ENCODE measurements at places on chromosomes 16 and 17. TPM values are rescaled to one million over a fixed set of nuclear protein-coding genes. Genes with fewer than 3 reads are reported as not detected.

- DNase-seq = no peak
- peaks cover 4% of the 10 kb centered on the region for H3K36me3 ChIP-seq
- H3K27me3 ChIP-seq = no peaks in the 10 kb centered on the region
- no peak overlapping the region for H3K4me3 ChIP-seq
- no peaks in the 10 kb centered on the region for H3K4me1 ChIP-seq
- no peak overlapping the region for H3K27ac ChIP-seq
Observed at GRCh38 chr17:63546308-63547082, 3.8 kb upstream of the DCAF7 start.

- DNase-seq = no peak
- H3K36me3 ChIP-seq = no peaks in the 10 kb centered on the region
- peaks cover 2% of the 10 kb centered on the region for H3K4me1 ChIP-seq
- no peak overlapping the region for H3K27ac ChIP-seq
- H3K4me3 ChIP-seq = no peak overlapping the region
Observed at GRCh38 chr16:1950047-1950446, 4.4 kb downstream of the RPL3L start.

DNA sequence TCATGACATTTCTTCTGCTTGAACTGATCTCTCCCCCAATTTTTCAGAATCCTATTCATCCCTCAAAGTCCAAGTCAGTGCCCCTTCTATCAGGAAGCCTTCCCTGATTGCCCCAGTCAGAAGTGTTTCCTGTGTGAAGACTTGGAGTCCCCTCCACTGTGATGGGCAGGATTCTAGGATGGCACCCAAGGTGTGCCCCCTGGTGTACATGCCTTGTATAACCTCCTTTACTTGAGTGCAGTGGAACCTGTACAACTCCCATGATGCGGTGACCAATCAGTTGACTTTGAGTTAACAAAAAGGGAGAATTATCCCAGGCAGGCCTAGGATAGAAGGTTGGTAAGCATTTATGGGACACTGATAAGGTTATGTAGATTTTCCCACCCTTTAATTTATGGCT lies 23.4 kb downstream of the MYH13 start:
- H3K4me3 ChIP-seq = no peak overlapping the region
- peak; percentile 7 for DNase-seq
- no peaks in the 10 kb centered on the region for H3K4me1 ChIP-seq
- no peak overlapping the region for H3K27ac ChIP-seq
- no peaks in the 10 kb centered on the region for H3K36me3 ChIP-seq

DNA sequence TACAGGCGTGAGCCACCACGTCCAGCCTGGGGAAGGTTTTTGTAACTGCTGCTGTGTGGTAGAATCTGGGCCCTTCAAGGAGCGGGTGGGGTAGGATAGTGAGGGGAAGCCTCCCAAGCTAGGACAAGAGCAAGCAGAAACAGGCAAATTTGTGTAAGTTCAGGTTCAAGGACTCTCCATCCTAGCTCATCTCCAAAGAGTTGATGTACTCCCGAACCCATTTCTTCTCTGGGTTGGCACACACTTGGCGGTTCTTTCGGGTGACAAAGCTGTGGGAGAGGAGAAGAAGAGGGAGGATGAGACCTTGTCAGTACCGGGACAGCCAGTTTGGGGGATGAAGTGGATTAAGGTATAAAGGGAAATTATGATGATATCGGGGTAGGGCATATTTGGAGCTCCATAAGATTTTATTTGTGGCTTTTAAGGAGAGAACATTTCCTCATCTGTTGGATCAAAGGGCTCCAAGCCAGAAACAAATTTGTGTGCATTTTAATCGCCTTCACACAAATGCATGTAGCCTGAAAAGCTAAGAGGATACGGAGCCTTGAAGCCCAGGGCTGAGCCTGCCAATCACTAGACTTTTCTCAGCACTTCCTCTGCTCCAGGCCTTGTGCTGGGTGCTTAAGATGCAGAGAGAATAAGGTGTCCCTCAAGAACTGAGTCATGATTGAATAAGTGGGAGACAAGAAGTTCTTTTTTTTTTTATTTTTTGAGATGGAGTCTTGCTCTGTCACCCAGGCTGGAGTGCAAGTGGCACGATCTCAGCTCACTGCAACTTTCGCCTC lies 3.7 kb upstream of the HEATR9 start:
- H3K27ac ChIP-seq = no peak overlapping the region
- H3K27me3 ChIP-seq = no peaks in the 10 kb centered on the region
- no peaks in the 10 kb centered on the region for H3K36me3 ChIP-seq
- H3K4me1 ChIP-seq = peaks cover 18% of the 10 kb centered on the region
- H3K4me3 ChIP-seq = no peak overlapping the region

DNA sequence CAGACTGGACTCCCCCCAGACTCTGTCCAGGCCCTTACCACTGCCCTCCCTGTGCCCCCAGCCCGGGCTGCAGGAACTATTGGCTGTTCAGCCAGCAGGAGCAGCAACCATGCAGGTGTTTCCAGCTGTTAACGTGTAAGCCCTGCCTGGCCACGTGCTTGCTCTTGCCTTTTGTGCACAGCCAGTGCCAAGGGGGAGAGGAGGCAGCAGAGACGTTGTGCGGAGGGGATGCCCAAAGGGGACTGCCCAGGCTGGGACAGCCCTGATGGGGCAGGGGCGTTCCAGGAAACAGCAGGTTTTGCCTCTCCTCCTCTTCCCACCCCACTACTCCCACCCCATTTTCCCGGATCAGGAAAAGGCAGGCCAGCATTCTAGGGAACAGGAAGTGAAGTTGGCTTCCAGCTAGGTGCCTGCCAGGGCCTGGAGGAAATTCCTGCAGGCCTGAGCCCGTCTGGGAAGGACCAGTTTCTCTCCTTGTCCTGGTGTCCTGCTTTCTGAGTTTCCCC lies 16.7 kb upstream of the LASP1NB start:
- H3K36me3 ChIP-seq = peaks cover 7% of the 10 kb centered on the region
- DNase-seq = peak; percentile 34
- no peaks in the 10 kb centered on the region for H3K27me3 ChIP-seq
- H3K4me1 ChIP-seq = peaks cover 23% of the 10 kb centered on the region
- H3K4me3 ChIP-seq = no peak overlapping the region

- no peak overlapping the region for H3K27ac ChIP-seq
- peaks cover 21% of the 10 kb centered on the region for H3K27me3 ChIP-seq
- DNase-seq = peak; percentile 4
- no peak overlapping the region for H3K4me3 ChIP-seq
Observed at GRCh38 chr17:50270435-50271362, 3.6 kb upstream of the TMEM92 start.

DNA sequence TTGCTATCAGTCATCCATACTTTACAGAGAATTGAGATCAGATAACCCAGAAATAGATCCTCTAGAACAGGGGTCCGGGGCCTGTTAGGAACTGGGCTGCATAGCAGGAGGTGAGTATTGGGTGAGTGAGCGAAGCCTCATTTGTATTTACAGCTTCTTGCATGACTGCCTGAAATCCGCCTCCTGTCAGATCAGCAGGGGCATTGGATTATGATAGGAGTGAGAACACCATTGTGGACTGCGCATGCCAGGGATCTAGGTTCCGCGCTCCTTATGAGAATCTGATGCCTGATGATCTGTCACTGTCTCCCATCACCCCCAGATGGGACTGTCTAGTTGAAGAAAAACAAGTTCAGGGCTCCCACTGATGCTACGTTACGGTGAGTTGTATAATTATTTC lies 13.0 kb upstream of the SCIMP start:
- H3K27me3 ChIP-seq = no peaks in the 10 kb centered on the region
- H3K36me3 ChIP-seq = no peaks in the 10 kb centered on the region
- H3K27ac ChIP-seq = no peak overlapping the region
- H3K4me1 ChIP-seq = peaks cover 17% of the 10 kb centered on the region
- H3K4me3 ChIP-seq = no peak overlapping the region

DNA sequence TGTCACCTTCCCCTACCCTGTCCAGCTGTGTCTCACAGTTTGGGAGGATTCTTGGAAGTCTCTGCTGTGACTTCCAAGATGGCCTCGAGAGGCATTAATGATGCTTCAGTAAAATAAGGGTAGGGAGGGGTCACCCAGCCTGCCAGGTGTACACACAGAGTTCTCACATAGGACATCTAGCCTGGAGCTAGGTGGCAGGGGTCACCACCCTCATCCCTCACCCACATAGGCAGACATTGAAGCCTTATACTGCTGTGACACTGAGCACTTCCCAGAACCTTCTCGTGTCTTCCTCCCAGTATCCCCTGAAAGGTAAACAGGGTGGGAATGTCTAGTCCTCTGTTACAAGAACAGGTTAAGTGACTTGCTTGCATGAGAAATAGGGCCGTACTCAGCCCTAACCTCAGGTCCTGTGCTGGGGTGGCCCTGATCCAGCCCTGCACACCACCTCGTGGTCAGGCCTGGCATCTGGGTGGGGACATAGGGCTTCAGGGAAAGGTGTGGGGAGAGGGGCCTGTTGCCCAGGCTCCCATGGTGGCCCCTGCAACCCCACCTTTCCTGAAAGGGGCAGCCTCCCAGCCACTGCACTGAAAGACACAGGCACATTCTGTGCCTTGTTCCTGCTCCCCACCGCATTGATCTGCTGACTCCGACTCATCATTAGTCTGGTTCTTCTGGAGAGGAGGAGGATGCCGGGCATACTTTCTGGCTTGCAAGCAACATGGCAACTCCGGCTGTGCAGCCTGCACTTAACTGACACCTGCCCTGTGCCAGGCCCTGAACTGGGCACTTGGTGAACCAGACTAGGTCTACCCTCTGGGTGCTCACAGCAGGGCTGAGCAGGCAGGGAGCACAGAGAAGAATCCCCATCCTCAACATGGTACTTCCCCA lies 3.6 kb upstream of the MMP15 start:
- H3K4me1 ChIP-seq = peaks cover 15% of the 10 kb centered on the region
- no peak for DNase-seq
- H3K27me3 ChIP-seq = no peaks in the 10 kb centered on the region

- no peaks in the 10 kb centered on the region for H3K27me3 ChIP-seq
- peaks cover 33% of the 10 kb centered on the region for H3K4me1 ChIP-seq
- H3K27ac ChIP-seq = peak overlapping the region; percentile 98
- peak overlapping the region; percentile 98 for H3K4me3 ChIP-seq
- DNase-seq = peak; percentile 50
Observed at GRCh38 chr16:56931271-56931891, 561 bp upstream of the HERPUD1 start.

DNA sequence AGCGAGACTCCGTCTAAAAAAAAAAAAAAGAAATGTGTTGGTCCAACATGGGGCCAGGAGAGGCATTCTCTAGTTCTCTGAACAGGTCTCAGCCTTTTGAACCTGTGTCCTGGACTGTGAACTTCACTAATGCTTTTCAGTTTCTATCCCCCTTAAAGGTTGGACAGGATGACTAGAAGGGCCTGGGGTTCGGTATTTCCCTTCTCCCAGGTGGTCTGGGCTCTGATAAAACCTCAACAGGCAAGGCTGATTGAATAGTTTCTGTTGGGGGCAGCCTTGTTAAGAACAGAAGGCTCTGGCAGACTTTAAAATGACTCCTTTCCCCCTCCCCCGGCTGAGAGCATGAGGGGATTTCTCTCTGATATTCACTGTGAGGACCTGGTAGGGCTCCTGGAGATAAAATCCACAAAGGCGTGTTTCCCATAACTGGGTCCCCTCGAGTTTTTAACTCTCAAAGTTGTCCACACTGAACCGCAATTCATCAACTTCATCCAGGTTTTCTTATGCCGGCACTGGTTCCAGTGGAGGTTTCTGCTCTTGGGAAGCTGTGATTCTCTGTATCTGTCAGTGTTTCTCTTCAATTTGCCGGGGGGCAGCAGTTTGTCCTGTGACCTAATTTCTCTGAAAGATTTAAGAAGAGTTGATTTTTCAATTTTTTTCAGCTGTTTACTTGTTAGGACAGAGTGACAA lies 91.3 kb downstream of the METRNL start:
- H3K4me3 ChIP-seq = no peak overlapping the region
- peaks cover 16% of the 10 kb centered on the region for H3K27me3 ChIP-seq
- no peaks in the 10 kb centered on the region for H3K4me1 ChIP-seq
- no peaks in the 10 kb centered on the region for H3K36me3 ChIP-seq
- DNase-seq = no peak

- H3K4me3 ChIP-seq = no peak overlapping the region
- no peak overlapping the region for H3K27ac ChIP-seq
- H3K36me3 ChIP-seq = no peaks in the 10 kb centered on the region
- DNase-seq = no peak
- H3K27me3 ChIP-seq = no peaks in the 10 kb centered on the region
Observed at GRCh38 chr17:41750862-41751261, 16.4 kb upstream of the HAP1 start.

GRCh38 chr17:75069783-75070182 lies 18.0 kb upstream of the SLC16A5 start:
- peak; percentile 42 for DNase-seq
- H3K4me1 ChIP-seq = peaks cover 32% of the 10 kb centered on the region
- no peaks in the 10 kb centered on the region for H3K36me3 ChIP-seq
- no peak overlapping the region for H3K4me3 ChIP-seq

GRCh38 chr16:10885246-10885645 lies 8.2 kb downstream of the CIITA start:
- H3K27me3 ChIP-seq = peaks cover 38% of the 10 kb centered on the region
- H3K4me3 ChIP-seq = no peak overlapping the region
- no peaks in the 10 kb centered on the region for H3K36me3 ChIP-seq
- DNase-seq = no peak
- H3K27ac ChIP-seq = no peak overlapping the region
- peaks cover 12% of the 10 kb centered on the region for H3K4me1 ChIP-seq

DNA sequence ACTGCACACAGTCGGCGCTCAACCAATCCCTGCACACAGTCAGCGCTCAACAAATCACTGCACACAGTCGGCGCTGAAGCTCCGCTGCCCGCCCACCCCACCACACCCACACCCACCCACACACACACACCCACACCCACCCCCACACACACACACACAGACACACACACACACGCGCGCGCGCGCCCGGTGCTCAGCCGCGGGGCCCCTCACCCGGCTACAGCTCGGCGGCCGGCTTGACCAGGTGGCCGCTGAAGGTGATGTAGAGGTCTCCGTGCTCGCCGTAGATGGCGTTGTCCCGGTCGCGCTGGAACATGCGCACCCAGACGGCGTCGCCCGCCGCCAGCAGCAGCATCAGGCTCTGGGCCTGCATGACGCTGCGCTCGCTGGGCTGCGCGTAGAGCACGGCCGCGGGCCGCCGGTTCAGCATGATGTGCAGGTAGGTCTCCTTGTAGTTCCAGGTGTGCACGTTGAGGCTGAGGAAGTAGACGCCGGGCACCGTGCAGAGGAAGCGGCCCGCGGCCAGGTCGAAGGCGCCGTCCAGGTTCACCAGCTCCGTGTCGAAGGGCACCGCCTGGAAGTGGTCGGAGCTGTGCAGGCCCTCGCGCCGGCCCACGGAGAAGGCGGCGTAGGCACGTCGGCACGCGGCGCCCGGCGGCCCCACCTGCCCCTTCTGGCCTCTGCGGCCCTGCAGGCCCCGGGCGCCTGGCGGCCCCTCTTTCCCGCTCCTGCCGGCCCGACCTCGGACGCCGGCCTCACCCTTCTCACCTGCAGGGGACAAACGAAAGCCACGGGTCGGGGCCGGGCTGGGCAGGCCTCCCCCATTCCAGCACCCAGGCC lies 2.5 kb downstream of the C1QTNF8 start:
- no peaks in the 10 kb centered on the region for H3K36me3 ChIP-seq
- peak; percentile 21 for DNase-seq
- H3K4me1 ChIP-seq = no peaks in the 10 kb centered on the region
- H3K27ac ChIP-seq = no peak overlapping the region

Gene TMEM220
- total RNA-seq = 0.79 TPM

Gene TBC1D26
- total RNA-seq = 0.69 TPM

Gene ZNF469
- 0.17 TPM for total RNA-seq

Gene CASKIN2
- total RNA-seq = 1.0 TPM

Gene ABCA8
- total RNA-seq = not detected

Gene PLA2G10
- not detected for total RNA-seq

Data from activated naive CD4-positive, alpha-beta T cell treated with anti-CD3 and anti-CD28 coated beads for 36 hours (primary cell).